ENCODE measurements at places on chromosomes 2 and 18.
A peak's percentile ranks its signal among the peaks of the same experiment; 100 is the strongest.

DNA sequence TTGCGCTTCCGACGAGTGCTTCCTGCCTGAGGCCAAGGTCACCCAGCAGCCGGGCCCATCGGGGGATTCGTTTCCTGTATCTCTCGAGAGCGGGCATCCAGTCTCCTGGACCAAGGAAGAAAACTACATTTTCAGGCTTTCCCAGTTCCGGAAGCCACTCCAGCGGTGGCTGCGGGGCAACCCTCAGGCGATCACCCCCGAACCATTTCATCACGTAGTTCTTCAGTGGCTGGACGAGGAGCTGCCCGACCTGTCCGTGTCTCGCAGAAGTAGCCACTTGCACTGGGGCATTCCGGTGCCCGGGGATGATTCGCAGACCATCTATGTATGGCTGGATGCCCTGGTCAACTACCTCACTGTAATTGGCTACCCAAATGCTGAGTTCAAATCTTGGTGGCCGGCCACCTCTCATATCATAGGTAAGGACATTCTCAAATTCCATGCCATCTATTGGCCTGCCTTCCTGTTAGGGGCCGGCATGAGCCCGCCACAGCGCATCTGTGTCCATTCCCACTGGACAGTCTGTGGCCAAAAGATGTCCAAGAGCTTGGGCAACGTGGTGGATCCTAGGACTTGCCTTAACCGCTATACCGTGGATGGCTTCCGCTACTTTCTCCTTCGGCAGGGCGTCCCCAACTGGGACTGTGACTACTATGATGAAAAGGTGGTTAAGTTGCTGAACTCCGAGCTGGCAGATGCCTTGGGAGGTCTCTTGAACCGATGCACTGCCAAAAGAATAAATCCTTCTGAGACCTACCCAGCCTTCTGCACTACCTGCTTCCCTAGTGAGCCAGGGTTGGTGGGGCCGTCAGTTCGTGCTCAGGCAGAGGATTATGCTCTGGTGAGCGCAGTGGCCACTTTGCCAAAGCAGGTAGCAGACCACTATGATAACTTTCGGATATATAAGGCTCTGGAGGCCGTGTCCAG is 1.0 kb downstream of the MARS2 start:
- DNase-seq: peak; percentile 34

DNA sequence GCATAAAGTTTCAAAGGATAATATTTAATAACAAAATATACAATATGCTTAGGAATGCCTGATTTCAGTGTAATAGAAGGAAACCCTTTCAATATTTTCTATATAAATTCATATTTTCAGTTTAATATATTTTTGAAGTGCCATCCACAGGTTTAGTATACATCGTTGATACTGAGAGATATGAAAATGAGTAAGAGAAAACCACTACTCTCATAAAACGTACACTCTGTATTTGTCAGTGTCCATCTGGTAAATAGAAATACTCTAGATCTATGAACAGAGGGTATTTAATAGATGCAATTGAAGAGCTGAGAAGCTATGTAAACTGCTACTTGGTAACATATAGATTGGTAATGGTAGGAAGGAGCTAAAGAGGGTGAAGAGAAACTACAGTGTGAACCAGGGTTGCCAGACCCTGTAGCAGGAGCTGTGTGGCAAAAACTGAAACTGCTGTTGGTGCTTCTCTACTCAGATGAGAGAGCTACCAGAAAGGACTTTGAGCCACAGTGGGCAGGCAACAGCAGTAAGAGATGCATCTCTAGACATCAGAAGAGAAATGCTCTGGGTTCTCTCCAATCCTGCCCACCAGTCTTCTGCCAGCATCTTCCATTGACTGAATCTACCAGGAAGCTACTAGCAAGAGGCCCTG is 187.4 kb downstream of the CCDC102B start:
- no peak for DNase-seq

GRCh38 chr2:207848545-207848928 is 78.8 kb upstream of the FZD5 start:
- no peak for DNase-seq

- no peak for DNase-seq
These were observed 77.4 kb downstream of the LRRFIP1 start for GRCh38 chr2:237704501-237705434.

DNA sequence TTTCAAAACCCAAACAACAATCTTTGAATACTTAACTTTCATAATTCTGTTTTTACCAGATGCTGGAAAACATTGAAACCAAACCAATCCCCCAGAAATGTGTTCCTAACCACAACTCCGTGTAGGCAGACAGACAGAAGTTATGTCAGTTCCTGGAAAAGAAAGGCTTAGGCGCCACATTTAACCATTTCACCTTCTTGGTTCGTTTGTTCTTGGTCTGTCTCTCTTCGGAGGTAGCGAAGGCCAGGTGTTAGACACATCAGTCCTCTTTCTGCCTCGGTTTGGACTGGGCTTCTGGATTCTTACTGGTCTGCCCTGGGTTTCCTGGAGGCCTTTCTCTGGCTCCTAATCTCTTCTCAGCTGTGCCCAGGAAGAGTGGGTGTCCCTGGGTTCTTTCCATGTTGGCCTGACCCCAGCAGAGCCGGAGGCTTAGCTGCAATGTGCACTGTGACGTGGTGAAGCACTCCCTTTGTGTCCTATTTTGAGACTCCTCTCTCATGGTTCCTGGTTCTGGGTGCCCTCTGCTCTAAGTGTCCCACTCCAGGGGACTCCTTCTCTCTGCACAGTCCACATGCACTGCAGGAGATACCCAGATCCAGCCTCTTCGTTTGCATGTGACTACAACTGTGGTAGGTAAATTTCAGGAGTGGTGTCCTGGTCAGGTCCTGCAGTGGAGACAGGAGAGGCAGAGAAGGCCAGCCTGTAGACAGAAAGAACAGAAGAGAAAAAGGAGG is 23.1 kb upstream of the RAB31 start:
- DNase-seq: peak; percentile 51

DNA sequence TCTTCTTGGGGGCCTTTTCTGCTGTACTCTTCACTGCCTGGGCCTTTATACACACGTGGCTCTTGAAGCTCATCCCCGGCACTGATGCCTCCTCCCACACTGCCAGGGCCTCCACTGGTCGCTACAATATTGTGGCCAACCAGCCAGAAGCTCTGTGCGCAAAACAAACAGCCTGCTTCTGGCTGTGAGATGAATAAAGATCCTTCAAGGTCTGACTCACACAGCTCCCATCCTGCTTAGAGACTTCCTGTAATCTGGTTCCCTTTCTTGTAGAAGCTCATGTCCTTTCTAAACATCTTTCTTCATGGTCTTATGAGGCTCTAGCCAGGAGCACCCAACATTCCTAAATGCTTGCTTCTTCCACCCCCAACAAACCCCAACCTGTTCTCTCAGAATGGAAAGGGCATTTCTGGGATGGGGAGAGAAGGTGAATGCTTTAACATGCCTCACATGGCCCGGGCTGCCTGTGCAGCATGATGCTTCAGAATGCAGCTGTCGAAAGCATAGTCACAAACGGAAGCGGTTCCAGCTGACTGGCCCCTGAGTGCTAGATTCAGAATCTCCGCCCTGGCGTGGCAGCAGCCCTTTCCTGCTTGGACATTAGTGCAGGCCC is 24.6 kb downstream of the NRP2 start:
- DNase-seq: peak; percentile 78

DNA sequence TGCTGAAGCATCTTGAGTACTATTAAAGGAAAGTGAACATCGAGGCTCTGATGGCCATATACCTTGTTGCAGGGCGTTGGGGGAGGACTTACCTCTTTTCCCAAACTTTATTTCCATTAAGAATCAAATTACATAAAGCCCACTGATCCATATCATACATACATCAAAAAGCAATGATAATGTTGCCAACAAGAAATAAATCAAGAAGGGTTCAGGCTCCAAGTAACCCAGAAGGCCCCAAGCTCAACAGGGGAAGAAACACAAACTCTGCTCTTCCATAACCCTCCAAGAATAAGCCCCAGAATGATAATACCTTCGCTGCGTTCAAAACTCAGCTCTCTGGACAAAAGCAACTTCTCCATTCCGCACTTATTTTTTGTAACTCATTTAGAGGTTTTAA is 32.3 kb downstream of the C1D start:
- DNase-seq: no peak

DNA sequence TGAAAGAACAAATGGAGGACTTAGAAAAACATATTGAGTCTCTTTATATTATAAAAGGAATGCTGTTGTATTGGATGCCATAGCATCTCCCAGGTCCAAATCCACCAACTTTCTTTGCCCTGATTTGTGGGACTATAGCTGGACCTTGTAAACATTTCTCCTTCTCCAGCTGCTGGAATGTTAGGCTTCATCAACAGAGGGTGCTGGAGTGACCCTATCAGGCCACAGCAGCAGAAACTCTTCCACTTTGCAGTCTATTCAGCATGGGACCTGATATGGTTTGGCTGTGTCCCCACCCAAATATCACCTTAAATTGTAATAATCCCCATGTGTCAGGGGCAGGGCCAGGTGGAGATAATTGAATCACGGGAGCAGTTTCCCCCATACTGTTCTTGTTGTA is 138.4 kb upstream of the ARL4C start:
- DNase-seq: no peak

DNA sequence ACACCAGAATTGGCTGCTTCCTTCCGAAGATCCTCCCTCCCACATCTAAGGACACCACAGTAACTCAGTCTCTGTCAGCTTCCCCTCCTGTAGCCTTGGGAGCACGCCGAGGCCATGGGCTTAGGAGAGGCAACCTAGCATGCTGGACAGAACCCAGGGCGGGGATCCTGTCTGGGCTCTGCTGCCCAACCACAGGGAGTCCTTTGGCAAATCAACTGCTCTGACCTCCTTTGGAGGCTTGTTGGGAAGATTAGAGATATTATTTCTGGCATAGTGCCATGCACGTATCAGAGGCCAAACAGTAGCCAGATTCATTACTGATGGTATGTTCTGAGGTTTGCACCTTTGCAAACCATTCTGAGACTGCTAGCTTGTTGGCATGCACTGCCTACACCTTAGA is 262.7 kb upstream of the EPAS1 start:
- peak; percentile 63 for DNase-seq
